ENCODE measurements at places on chromosomes 13 and 19. TPM values are rescaled to one million over a fixed set of nuclear protein-coding genes. Genes with fewer than 3 reads are reported as not detected.
A peak's percentile ranks its signal among the peaks of the same experiment; 100 is the strongest.

SIX5 gene
- total RNA-seq = 18.3 TPM

MADCAM1 gene
- total RNA-seq = 0.57 TPM

CD37 gene
- total RNA-seq = 0.76 TPM

ZNF610 gene
- not detected for total RNA-seq

TNNI3 gene
- 42.1 TPM for total RNA-seq

DNA sequence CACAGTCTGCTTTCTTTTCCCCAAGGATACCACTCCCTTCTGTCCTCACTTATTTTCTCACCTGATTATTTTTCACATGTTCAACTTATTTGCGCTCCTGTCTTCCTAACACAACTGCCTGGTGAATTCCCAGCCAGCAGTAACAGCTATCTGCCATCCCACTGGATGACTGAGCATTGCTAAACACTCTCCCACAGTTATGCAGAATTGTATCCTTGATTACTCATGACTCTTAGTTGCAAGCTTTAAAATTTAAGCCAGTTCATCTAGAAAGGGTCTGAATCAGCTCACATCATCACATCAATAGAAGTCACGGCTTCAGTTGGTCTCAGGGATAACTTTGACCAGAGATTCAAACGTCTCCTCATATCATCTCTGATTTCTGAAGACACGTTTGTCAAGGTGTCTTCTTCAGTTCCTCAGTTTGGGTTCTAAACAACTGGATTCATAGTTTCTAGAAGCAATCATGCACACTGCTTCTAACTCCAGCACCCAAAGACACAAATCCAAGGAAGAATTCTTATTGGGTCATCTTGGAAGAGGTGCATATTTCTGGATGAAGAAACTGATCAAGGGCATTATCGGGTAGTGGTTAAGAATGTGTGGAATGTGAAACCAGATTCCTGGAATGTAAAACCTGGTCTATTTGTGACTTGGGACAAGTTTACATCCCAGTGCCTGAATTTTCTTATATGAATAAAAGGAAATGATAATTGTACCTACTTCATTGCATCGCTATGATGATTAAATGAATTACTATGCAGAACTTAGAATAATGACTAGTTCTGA, 13.9 kb upstream of the DACH1 start:
- no peak overlapping the region for H3K4me3 ChIP-seq
- H3K36me3 ChIP-seq = no peaks in the 10 kb centered on the region
- no peaks in the 10 kb centered on the region for H3K27me3 ChIP-seq
- no peak overlapping the region for H3K27ac ChIP-seq

DNA sequence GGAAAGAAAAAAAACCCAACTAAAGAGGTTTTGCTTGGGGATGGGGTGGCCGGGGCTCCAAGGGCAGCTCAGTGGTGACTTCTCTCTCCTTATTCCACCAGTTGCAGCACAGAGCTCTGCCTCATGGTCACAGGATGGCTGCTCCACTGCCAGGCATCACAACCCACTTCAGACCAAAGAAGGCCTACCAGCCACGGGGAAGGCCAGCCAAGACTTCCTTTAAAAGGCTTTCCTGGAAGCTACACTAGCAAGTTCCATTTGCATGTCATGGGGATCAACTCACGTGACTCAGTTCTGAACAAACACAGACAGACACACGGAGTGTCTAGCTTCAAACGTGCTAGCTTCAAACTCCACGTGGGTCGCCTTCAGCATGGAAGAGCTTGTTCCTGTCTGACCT, 13.2 kb upstream of the EIF3G start:
- H3K4me3 ChIP-seq = no peak overlapping the region
- no peaks in the 10 kb centered on the region for H3K4me1 ChIP-seq
- peaks cover 20% of the 10 kb centered on the region for H3K36me3 ChIP-seq
- no peak for DNase-seq
- H3K27ac ChIP-seq = no peak overlapping the region
- no peaks in the 10 kb centered on the region for H3K27me3 ChIP-seq

GRCh38 chr13:44230736-44231135, 142.9 kb upstream of the SERP2 start:
- H3K4me1 ChIP-seq = peaks cover 23% of the 10 kb centered on the region
- no peak for DNase-seq
- peak overlapping the region; percentile 90 for H3K27ac ChIP-seq
- no peak overlapping the region for H3K4me3 ChIP-seq
- H3K27me3 ChIP-seq = no peaks in the 10 kb centered on the region

DNA sequence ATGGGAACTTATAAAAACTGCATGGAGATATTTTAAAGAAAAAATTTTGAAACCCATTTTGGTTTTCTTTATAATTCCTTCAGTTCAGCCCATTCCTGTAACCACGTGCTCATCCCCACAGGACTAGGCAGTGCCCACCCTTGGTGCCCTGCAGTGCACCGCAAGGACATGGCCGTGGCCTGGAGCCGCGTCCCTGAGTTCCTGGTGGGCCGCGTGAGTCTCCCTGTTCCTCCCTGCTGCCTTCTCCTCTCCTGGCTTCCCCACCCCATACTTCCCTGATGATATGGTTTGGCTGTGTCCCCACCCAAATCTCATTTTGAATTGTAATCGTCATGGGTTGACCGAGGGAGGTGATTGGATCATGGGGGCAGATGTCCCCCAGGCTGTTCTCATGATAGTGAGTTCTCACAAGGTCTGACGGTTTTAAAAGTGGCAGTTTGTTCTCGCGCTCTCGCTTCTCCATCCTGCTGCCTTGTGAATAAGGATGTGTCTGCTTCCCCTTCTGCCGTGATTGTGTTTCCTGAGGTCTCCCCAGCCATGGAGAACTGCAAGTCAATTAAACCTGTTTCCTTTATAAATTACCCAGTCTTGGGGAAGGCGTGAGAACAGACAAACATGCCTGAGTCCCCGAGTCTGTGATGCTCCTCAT, 31.6 kb upstream of the TFDP1 start:
- no peaks in the 10 kb centered on the region for H3K27me3 ChIP-seq
- no peak overlapping the region for H3K27ac ChIP-seq
- H3K4me3 ChIP-seq = no peak overlapping the region
- no peak for DNase-seq

DNA sequence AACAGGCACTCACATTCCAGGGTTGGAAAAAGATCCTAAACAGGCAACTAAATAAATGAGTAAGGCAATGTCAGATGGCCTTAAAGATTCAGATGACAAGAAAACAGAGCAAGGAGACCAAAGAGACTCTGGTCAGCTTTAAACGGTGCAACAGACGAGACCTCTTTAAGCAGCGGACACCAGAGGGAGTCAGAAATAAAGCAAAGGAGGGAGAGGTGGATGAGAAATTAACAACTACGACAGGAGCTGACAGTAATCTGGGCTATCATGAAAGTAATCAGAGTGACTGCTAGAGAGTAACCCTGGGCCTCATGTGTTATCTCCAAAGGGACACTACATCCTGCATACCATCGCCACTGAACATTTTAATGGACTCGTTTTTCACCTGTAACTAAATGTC, 1.1 kb downstream of the ZNF550 start:
- no peak overlapping the region for H3K27ac ChIP-seq
- H3K27me3 ChIP-seq = no peaks in the 10 kb centered on the region
- H3K36me3 ChIP-seq = no peaks in the 10 kb centered on the region
- no peak for DNase-seq
- peak overlapping the region; percentile 54 for H3K4me3 ChIP-seq
- H3K4me1 ChIP-seq = no peaks in the 10 kb centered on the region

DNA sequence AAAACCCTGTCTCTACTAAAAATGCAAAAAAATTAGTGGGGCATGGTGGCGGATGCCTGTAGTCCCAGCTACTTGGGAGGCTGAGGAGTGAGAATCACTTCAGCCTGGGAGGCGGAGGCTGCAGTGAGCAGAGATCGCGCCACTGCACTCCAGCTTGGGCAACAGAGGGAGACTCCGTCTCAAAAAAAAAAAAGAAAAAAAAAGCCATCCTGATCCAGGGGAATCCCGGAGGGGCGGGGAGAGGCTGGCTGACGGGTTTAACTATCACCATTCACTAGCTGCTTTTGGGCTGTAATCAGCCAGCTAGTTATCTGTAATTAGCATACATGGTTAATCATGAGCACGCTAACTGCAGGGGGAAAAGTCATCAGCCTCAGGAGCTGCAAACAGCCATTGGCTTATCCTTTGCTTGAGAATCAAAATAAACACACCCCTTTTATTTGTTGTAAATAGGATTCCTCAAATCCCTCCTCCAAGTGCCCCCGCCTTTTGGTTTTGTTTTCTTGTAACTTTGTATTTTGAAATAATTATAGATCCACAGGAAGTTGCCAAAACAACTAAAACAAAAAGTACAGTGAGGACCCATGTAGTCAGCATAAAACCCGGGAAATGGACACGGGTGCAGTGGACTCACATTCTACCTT, 9.6 kb downstream of the FSD1 start:
- no peak overlapping the region for H3K27ac ChIP-seq
- H3K4me3 ChIP-seq = no peak overlapping the region
- peaks cover 6% of the 10 kb centered on the region for H3K4me1 ChIP-seq
- H3K27me3 ChIP-seq = no peaks in the 10 kb centered on the region
- DNase-seq = no peak
- 0 out of 2 replicates have a peak, but pooled peaks cover 3% of the 10 kb centered on the region for H3K36me3 ChIP-seq

- peak overlapping the region; percentile 88 for H3K27ac ChIP-seq
- H3K27me3 ChIP-seq = no peaks in the 10 kb centered on the region
- peaks cover 59% of the 10 kb centered on the region for H3K4me1 ChIP-seq
- H3K36me3 ChIP-seq = no peaks in the 10 kb centered on the region
Observed at GRCh38 chr19:36128392-36128736, 11.5 kb upstream of the CAPNS1 start.

GRCh38 chr13:23673867-23674605, 103.8 kb downstream of the TNFRSF19 start:
- H3K27me3 ChIP-seq = peaks cover 20% of the 10 kb centered on the region
- H3K4me3 ChIP-seq = no peak overlapping the region
- no peak for DNase-seq
- H3K4me1 ChIP-seq = no peaks in the 10 kb centered on the region

DNA sequence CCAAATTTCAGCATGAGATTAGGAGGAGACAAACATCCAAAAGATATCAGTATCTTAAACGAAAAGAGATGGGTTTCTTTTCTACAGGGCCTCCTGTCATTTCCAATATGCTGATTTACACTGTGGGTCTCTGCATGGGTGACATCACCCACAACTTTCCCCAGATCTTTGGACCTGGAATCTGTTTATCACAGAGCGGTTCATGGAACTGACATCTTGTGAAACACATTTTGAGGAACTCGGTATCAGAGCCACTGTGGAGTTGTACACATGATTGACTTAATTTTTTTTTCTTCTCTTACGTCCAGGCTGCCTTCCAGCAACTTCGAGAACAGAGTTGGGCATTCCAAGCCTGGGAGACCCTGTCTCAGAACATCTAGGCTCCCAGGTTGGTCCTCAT, 80.2 kb upstream of the SERP2 start:
- no peaks in the 10 kb centered on the region for H3K27me3 ChIP-seq
- H3K4me3 ChIP-seq = no peak overlapping the region
- no peak overlapping the region for H3K27ac ChIP-seq
- DNase-seq = no peak

- no peak overlapping the region for H3K27ac ChIP-seq
- no peak for DNase-seq
- no peaks in the 10 kb centered on the region for H3K4me1 ChIP-seq
- H3K27me3 ChIP-seq = no peaks in the 10 kb centered on the region
- no peaks in the 10 kb centered on the region for H3K36me3 ChIP-seq
Observed at GRCh38 chr13:68727798-68728197, 1379.8 kb upstream of the ATXN8OS start.

DNA sequence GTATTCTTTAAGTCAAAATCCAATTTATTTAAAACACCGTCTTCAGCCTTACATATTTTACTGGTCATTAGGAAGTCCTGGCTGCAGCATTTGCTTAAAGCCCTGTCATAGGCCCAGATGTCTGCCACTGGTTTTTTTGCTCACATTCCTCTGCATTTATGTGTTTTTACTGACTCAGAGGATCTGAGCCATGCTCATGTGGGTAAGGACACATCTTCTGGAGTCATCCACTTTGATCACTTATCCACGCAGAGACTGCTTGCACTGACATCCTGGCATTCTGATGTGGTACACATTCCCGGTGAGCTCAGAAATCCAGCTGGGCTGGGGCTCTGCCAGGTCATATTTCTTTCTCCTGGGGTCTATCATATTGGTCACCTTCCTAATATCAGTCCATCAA, 531.7 kb upstream of the ARGLU1 start:
- no peak overlapping the region for H3K27ac ChIP-seq
- no peak for DNase-seq
- H3K36me3 ChIP-seq = no peaks in the 10 kb centered on the region
- H3K4me3 ChIP-seq = no peak overlapping the region
- H3K27me3 ChIP-seq = no peaks in the 10 kb centered on the region

GRCh38 chr13:76127922-76128321, 491.8 kb downstream of the LMO7 start:
- no peak overlapping the region for H3K4me3 ChIP-seq
- DNase-seq = no peak
- H3K4me1 ChIP-seq = no peaks in the 10 kb centered on the region
- no peak overlapping the region for H3K27ac ChIP-seq

Measured in HCT116 (cell line).